ENCODE measurements at places on chromosomes 1 and 21.

GRCh38 chr1:106748606-106749005 is 307.9 kb upstream of the PRMT6 start:
- DNase-seq: no peak

DNA sequence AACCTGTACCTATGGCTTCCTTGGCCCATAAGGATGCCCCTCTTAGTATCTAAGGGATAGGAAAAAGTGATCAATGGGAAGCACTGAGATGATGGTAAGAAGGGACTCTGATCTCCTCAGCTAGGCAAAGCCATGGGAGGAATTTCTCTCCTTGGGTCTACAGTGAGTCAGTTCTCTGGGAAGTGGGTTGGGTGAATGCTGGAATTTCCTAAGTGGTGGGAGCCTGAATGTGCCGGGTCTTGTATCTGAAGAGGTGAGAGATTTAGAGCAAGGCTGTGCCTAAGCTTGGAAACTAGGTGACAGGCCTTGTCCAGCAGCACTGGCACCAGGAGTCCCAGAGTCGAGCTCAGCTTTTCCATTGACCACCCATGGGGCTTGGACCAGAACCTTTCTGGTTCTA is 96.3 kb upstream of the SLC2A1 start:
- no peak for DNase-seq

DNA sequence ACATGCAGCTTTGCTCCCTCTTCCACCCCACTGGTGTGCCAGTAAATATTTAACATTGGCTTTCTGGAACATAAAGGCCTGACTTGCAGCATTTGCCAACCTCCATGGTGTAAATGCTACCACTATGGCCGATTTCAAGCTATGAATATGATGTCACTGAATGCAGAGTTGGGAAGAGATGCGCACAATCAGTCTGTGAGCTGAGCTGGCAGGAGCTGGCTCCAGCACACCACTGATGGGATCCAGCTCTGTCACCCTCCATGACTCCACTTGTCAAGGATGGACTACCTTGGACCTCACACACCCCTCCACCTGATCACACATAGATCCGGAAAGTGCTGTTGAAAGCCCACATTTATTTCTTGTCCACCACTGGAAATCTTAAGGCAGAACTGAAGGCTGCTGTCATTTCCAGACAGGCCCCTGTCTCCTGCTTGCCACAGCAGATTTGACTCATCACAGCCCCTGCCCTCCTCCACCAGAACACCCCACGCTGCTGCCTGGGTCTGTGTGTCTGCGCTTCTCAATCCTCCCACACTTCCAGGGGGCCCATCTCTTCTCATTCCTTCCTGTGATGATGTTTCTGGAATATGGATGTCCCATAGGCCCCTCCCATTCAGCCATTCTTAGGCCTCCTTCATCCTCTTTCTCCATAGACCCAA is 82.2 kb upstream of the BCAR3 start:
- DNase-seq: no peak

- no peak for DNase-seq
Measured at GRCh38 chr1:101004061-101004460, 21.5 kb downstream of the DPH5 start.

DNA sequence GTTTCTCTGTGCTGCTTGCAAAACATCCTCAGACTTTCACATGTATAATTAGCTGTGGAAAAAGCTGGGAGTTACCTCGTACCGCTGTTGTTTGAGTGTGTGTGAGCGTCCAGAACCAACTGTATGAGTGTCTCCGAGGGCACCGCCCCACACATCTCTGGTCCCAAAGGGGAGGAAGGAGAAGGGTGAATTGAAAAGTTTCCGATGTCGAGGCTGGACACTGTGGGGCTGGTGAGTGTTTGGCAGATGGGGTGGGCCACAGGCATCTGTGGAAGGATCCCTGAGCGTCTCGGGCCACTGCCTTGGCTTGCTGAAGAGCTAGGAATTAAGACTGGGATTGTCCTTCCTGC is 1.2 kb downstream of the ATP2B4 start:
- no peak for DNase-seq

DNA sequence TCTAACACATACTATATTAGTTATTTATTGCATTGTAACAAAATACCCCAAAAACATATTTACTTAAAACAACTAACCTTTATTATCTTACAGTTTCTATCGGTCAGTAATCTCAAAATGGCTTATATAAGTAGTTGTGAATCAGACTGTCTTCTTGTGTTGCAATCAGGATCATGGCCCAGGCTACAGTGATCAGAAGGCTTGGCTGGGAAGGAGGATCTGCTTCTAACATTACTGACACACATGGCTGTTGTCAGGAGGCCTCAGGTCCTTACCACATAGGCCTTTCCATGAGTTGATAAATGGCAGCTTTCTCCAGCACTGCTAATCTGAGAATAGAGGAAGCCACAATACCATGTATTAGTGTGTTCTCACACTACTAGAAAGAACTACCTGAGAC is 33.7 kb downstream of the CFH start:
- no peak for DNase-seq

DNA sequence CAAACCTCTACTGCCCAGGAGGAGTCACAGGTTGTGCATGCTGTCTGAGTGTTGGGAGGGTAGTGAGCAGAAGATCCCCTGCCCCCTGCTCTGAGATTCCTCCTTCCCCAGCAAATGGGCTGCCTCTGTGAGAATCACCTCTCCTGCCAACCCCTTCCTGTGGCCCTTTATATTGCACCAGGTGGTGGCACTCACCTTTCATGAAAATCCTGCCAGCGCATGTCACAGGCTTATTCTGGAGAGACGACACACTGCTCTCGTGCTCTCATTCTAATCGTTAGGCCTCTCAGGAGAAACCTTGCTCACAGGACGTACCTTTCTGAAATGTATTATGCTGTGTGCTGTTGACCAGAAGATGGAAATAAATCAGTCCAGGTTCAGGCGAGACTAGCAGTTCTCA is 113.7 kb downstream of the RGL1 start:
- DNase-seq: no peak

DNA sequence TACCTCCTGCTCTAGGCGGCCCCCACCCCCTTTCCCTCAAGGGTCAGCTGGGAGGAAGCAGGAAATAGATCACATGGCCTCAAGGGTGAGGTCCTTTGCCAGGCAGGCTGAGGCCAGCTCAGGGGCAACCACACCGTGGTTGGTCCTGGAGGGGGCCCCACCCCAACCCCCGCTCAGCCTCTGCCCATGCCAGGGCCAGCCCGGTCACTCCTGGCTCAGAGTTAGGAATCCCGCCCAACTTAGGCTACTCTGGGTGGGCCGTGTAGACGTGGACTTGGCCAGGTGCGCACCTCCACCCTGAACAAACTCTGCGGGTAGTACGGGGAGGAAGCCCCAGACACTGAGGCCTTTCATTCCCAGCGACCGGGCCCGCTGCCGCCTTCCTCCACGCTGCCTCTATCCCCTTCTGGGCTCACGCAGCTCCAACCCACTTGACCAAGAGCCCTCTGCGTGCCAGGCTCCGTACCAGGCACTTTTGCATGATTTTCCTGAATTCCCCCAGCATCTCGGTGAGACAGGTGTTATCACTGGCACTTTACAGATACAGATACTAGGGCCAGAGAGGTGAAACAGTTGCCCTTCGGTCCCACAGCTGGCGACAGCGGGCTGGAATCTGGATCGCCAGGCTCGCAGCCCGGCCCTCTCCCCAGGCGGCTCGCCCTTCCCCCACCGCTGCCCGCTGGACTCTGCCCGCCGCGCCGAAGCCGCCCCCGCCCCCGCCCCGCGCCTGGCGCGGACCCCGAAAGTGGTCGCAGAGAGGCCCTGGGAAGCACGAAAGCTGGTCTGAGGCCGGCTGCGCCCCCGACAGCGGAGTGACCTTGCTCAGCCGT is 769 bp downstream of the GALE start:
- no peak for DNase-seq

- DNase-seq: no peak
Measured at GRCh38 chr1:49298304-49298703, 521.6 kb upstream of the BEND5 start.

- no peak for DNase-seq
Measured at GRCh38 chr1:82160903-82161302, 360.2 kb downstream of the ADGRL2 start.

- no peak for DNase-seq
Measured at GRCh38 chr1:232009741-232010140, 383.2 kb downstream of the DISC1 start.

DNA sequence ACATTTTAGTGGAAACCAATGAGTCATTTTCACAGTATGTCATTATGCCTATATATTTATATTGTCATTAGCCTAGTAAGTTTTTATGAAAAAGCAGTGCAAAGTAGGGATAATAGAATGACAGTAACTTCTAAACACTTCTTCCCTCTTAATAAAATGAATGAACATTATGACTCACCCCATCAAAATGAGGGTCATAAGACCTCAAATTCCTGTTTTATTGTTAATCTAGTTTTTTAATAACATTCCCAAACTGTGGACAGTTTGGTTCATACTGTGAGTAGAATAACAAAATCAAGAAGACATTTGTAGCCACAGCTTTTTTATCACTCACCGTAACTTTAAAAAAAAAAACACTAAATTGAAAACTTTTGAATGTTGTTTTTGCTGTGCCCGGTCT is 160.5 kb downstream of the LRRC40 start:
- DNase-seq: no peak

DNA sequence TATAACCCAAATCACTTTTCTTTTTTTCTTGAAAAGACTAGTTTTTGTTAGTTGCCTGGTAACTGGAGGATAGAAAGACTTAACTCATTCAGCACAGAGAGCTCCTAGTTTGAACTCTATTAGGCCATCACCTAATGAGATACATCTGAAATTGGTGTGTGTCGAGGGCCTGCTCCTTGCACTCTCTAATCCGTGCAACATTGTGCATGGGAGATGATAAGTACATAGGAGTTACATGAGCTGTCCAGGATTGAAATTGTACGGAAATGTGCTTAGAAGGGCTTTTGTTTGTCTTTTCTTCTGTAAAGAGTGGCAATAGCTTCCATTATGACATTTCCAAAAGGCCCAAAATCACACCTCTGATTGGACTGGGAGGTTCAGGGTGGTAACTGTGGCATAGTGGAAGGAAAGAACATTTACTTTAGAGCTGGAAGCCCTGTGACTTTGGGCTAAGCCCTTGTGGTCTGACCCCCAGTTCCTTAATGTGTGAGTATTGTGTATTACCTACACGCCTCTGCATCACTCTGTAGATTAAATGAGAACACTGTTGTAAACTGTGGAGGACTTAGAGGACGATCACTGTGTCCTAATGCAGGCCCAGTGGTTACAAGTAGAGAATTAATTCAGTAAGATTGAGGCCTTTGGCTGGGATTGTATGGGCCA is 71.2 kb downstream of the FGGY start:
- no peak for DNase-seq

DNA sequence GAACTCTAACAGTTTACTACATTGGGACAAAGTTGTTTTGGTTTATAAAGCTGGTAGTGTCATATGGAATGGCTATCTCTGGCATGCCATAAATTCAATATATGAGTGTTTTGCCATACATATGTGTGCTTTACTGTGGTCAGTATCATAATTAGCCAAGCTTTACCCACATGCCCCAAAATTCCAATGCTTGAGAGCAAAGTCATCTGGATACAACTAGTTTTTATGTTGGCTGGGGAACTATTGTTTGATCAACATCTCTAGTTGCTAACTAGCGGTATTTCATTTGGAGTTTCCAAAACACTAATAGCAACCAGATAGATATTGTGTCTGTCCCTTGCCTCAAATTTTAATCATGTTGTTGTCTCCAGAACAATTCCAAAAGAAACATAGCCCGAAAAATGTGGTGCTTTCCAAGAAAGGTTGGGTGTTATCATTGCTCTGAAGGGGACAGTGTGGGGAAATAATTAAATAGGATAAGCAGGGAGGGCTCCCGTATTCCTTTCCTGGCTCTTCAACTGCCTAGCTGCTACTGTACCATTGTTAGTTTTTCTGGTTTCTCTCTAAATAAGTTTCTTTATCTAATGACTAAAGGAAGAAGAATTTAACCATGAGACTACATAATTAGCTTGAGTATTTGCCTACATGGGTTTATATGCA is 136.1 kb downstream of the TGFB2 start:
- DNase-seq: no peak

GRCh38 chr21:45109831-45110492 is 35.6 kb downstream of the ADARB1 start:
- DNase-seq: no peak

DNA sequence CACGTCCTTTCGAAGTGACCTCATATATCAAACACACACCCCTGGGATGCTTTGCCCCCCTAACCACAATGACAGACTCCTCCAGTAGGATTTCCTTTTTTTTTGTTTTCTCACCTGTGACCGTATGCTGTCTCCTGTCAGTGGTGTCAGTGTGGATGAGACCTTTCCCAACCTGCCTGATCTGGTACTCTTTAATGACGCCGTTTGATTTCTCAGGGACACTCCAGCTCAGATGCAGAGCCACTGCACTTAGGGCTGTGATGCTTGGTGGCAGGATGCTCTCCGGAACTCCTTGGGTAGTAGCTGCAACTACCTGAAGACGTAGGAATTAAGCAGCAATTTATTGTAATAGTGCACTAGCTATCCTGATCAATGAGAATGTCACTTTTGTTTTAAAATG is 212.6 kb downstream of the KCTD3 start:
- no peak for DNase-seq

GRCh38 chr1:121566346-121566745 is 381.6 kb downstream of the SRGAP2C start:
- DNase-seq: no peak

GRCh38 chr1:161707503-161707902 is 474 bp downstream of the FCRLA start:
- DNase-seq: no peak

DNA sequence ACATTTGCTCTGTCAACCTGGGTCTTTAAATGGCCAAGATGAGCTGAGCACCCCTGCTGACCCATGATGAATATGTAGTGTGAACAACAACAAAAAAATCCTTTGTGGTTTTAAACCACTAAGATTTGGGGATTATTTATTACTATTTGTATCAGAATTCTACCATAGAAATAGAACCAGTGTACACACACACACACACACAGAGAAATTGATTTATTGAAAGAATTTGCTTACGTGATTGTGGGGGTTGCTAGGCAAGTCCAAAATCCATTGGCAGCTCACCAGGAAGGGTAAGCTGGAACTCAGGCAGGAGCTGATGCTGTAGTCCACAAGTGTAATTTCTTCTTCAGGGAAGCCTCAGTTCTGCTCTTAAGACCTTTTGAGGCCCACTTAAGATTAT is 82.5 kb upstream of the MAP1LC3C start:
- DNase-seq: no peak

DNA sequence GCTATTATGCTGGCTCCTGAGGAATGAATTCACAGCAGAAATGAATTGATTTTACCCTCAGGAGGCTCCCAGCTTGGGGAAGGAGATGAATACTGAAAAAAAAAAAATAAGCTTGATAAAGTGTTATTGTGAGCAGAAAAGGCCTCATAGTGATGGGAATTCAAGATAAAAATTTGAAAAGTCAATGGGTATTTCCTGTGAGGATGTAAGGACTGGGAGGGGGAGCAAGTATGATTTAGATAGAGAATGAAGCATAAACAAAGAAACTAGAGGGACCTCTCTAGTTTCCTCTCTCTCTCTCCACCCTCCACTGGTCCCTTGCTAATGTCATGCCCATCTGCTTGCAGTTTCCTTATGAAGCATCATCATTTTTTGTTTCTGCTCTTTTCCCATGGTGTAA is 439.0 kb upstream of the PLXNA2 start:
- no peak for DNase-seq
